SIG-M5 (cell line): ENCODE measurements at places on chromosomes 12 and 14.

GRCh38 chr12:84397263-84397662, 515.3 kb downstream of the SLC6A15 start:
- no peak for DNase-seq

DNA sequence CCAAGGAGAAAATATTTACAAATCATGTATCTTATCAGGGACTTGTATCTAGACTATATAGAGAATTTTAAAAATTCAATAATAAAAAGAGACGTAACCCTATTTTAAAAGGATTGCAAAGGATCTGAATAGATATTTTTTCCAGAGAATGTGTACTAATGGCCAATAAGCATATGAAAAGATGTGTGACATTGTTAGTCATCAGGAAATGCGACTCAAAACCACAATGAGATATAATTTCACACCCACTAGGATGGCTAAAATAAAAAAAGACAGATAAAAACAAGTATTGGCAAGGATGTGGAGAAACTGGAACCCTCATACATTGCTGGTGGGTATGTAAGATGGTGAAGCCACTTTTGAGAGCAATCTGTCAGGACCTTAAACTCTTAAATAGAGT, 141.9 kb upstream of the BMP4 start:
- no peak for DNase-seq

DNA sequence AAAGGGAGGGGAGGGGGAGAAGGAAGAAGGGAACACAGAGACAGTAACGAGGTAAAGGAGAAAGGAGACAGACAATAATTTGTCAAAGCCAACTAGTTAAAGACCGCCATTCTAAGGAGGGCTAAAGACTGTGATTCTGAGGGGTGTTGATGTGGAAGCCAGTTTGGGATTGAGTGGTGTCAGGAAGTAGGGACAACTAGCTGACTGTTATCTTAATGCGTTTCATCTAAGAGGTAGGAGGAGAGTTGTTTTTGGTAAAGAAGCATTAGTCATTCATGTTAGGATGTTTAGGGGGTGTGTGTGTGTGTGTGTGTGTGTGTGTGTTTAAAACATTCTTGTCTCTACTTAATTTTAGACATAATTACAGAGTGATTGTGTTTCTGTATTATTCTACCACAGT, 95.0 kb downstream of the INSM2 start:
- DNase-seq = no peak

- no peak for DNase-seq
These were observed 23.1 kb upstream of the PGF start for GRCh38 chr14:74978416-74978947.

GRCh38 chr12:18981732-18982131, 147.8 kb upstream of the PLEKHA5 start:
- no peak for DNase-seq

DNA sequence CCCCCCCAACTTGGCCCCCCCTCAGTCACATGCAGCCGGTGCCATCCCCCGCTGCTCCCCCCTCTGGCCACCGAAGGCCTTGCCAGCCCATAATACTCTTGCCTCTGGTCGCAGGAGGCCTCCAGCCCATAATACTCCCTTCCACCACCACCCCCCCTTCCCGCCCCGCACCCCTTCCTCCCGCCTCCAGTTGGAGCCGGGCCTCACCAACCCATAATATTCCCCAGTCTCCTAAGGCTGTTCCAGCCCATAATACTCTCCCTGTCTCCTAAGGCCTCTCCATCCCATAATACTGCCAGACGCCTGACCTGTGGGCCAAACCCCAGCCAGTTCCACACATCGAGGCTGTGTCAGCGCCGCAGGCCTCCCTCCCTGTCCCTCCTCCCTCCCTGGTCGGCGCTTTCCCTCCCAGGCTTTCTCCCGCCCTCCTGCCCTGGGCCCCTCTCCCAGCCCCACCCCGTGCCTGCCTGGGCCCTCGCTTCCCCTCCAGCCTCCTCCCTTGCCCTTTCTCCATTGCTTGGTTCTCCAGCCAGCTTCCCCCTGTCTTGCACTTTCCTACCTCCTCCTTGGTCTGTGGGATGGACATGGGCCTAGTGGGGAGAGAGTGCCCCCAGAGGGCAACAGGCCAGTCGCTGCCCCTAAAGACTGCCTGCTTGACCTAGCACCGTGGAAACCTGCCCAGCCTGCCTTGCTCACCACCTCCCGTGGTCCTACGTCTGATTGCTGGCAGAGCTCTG, 6.8 kb upstream of the CHD4 start:
- peak; percentile 93 for DNase-seq

- no peak for DNase-seq
These were observed 22.8 kb downstream of the APOBEC1 start for GRCh38 chr12:7642876-7643309.

DNA sequence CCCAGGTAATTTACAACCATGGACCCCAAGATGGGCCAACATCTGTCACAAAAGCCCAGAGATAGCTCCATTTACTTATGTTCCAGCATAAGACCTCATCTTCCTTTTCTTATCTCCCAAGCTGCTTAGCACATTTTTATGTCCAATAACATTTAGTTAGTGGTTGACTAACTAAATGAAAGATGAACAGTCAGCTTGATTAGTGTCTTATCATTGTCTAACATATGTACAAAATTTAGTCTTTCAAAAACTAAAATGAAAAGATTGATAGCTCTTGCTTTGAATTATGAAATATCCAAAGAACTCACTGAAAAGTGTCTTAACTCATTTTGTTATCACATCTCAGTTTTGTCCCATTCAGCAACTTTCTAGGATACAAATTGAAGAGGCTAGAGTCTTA, 163.1 kb upstream of the EGLN3 start:
- DNase-seq = no peak

GRCh38 chr12:103391103-103391502, 104.7 kb downstream of the C12orf42 start:
- DNase-seq = no peak

- DNase-seq = no peak
These were observed 40.3 kb downstream of the TRAFD1 start for GRCh38 chr12:112165624-112166023.

- DNase-seq = no peak
These were observed 593.8 kb downstream of the RPL10L start for GRCh38 chr14:46057799-46058198.

- no peak for DNase-seq
These were observed 113.3 kb downstream of the SNAPC1 start for GRCh38 chr14:61875483-61875882.

DNA sequence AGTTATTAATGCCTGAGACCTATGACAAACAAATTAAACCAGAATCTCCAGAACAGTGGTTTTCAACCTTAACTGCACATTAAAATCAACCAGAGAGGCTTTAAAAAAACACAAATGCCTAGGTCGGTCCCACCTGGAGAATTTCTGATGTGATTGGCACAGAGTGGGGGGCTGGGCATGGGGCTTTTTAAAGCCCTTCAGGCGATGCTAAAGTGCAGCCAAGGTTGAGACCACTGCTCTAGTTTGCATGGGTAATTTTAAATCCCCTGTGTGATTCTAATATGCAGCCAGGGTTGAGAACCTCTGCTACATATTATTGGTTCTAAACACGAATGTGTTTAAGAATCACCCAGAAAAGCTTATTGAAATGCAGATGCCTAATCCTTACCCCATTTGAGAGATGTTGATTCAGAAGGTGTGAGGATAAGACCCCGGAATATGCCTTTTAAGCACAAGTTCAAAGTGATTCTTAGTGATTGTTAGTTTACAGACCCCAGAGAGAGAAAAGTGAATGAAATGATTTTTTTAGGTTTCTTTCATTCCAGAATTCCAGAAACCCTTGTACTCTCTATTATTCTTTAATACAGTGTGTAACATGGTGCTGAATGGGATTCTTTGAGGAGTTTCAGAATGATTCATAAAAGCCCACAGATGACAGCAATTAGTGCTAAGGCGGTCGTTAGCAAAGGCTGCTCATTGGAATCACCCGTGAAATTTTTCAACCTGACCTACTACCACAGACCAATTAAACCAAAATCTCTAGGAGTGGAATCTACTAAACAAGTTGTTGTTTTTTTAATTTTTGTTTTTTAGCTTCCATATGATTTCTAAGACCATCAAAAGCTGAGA, 44.9 kb downstream of the LIN7A start:
- DNase-seq = no peak

DNA sequence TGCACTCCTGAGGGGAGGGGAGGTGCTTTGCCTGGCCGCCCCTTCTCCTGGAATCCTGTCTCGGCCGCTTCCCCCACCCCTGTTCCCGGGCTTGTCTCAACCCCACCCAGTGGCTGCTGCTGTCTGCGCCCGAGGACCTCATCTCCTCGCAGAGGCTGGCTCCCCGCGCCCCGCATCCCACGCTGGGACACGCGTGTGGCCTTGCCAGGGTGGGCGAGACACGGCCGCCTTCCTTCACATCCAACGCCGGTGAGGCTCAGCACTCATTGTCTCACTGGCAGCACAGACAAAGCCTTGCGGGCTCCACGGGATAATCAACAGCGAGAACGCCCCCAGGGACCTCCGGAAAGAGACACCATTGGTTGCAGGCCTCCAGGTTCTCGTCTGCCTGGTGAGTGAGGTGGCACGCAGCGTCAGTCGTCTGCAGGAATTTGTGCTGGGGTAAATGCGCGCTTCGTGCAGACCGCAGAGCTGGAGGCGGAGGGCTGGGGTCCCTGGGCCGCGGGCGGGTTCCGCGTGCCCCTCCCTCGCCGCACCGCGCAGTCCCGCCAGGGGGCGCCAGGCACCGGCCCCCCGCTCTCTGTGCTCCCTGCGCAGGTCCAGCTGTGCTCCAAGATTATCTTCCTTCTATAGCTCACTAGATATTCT, 26.8 kb downstream of the CCDC177 start:
- DNase-seq = no peak

- DNase-seq = no peak
These were observed 50.1 kb upstream of the STAC3 start for GRCh38 chr12:57300961-57301584.

DNA sequence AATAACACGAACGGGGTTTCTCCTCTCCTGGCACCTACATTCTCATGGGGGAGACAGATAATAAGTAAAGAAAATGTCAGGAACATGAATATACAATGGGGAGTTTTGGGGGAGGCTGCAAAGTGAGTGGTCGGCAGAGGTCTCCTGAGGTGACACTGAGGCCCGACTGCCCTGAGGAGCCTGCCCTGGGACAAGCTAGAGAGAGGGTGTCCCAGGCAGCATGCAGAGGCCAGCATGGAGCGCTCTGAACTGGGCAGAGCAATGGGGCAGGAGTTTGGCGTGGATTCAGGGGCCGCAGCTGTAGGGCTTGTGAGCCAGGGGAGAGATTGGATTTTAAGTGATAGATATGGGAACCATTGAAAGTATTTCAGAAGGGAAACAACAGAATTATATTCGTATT, 320.5 kb downstream of the CACNA1C start:
- no peak for DNase-seq

GRCh38 chr14:83289896-83290295, 1756.2 kb upstream of the SEL1L start:
- no peak for DNase-seq

GRCh38 chr14:61109288-61109687, 128.2 kb downstream of the SLC38A6 start:
- DNase-seq = no peak

GRCh38 chr14:63773504-63773903, 45.6 kb upstream of the SGPP1 start:
- no peak for DNase-seq

DNA sequence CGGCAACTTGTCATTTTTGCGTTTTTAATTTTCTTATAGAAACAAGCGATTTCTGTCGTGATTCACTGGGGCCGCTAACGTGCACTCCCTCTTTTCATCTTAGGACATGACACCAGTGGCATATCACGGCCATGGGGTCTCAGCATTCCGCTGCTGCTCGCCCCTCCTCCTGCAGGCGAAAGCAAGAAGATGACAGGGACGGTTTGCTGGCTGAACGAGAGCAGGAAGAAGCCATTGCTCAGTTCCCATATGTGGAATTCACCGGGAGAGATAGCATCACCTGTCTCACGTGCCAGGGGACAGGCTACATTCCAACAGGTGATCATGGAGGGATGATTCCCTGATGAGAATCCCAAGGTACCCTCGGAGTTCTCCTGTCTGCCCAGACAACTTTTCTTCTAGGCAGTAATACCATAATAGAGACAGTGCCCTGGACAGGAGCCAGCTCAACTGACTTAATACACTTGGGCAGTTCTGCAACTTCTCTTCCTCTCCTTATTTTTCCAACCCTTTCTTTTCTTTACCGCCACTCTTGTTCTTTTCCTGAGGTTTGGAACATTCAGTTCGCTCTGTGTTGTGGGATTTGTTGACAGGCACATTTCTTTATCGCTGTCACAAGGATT, 821 bp downstream of the TMEM106C start:
- no peak for DNase-seq

- no peak for DNase-seq
These were observed 10.4 kb downstream of the BEST3 start for GRCh38 chr12:69688471-69689427.

DNA sequence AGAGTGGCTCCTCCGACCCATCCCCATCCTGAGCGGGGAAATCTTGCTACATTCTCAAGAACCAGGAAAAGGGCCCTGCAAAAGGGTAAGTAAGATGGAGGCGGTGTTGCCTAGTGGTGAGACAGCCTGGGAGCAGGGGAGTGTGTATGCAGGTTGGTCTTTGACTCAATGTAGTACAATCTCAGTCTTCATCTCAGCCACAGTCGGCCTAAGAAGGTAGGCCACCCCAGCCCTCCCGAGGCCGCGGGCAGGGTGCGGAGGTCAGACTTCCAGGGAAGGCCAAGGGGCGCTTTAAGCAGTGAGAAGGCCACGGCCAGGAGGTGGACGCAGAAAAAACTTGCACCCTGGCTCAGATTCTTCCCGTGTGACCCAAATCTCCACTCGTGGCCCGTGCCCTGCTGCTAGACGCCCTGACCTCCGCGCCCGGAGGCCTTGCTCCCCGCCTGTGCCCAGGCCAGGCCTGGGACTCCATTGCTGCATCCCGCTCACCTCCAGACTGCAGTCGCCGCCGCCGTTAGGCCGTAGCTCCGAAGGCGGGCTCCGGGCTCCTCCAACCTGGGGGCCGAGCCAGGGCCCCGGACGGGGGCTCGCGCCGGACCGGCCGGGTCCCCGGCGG, 435 bp downstream of the FOXM1 start:
- DNase-seq = no peak

DNA sequence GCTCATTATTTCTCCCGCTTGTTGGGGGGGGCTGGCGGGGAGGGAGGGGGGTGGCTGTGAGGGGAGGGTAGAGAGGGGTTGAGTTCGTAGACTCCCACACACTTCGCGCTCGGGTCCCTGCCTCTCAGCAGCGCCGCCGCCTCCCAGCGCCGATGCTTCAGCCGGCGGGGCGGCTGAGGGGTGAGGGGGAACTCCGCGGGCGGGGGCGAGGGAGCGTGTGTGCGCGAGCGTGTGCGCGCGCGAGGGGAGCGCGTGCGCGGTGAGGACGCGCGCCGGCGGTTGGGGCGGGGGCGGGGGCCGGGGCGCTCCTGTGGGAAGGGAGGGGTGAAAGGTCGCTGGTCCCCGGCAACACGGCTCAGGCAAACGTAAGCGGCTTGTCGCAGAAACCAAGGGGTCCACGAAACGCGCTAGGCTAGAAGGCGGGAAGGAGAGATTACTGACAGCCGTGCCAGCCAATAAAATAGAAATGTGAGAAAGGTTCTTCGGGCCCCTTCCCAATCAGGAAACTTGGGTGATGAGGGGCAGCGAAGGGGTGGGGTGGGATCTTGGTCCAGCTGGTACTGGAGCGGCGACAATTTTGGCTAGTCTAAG, 343 bp upstream of the NOVA1 start:
- DNase-seq = no peak
